ENCODE measurements at places on chromosomes 5 and 9.

- no peak for DNase-seq
These were observed 27.5 kb upstream of the EFNA5 start for GRCh38 chr5:107698286-107698685.

- DNase-seq: no peak
These were observed 64.9 kb downstream of the C6 start for GRCh38 chr5:41148448-41148847.

- no peak for DNase-seq
These were observed 104.5 kb downstream of the STK32A start for GRCh38 chr5:147339313-147339712.

- DNase-seq: no peak
These were observed 351.8 kb downstream of the SPOCK1 start for GRCh38 chr5:137147346-137147745.

DNA sequence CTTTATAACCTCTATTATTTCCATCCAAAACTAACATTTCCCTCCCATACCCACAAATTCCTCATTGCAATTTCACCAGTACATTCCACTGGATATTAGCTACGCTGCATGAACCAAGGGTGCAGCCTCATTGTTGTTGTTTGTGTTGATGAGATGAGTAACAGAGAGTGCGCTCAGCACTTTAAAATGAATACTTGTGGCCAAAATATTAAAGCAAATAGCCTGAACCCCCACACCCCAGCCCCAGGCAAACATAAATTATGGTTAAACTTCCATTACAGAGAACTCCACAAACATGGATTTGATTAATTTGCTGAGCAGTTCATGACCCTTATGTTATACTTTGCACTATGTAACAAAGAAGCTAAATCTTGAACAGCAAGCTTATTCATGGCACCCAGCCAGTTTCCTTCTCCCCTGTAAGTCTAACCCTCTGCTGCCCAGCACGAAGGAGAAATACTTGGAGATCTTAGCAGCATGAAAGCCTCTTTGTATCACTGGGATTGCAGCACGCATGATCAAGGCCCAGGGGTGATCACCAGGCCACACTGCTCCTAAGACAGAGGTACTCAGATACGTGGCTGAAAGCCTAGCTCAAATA is 205.0 kb downstream of the DOCK8 start:
- DNase-seq: no peak

GRCh38 chr9:100083448-100084127 is 15.2 kb downstream of the ERP44 start:
- DNase-seq: no peak

DNA sequence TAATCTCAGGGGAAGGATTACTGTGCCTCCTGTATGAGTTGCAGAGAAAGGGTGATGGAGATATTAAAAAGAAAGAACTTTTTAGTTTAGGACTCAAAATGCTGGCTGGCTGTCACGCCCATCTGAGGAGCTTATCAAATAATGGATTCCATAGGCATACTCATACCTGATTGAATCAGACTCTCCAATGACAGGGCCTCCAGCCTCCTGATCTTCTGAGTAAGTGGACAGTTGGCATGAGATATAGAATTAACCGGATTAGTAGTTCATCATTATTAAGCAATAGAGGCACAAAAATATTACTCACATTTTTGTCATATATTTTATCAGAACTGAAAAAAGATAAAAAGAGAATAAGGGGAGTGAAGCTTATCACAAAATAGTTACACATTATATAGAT is 157.0 kb upstream of the RASA1 start:
- no peak for DNase-seq

GRCh38 chr5:126693806-126694205 is 83.1 kb upstream of the LMNB1 start:
- no peak for DNase-seq

GRCh38 chr5:7331131-7331530 is 64.8 kb upstream of the ADCY2 start:
- DNase-seq: no peak

GRCh38 chr9:79012561-79012960 is 559.2 kb upstream of the TLE4 start:
- DNase-seq: no peak

DNA sequence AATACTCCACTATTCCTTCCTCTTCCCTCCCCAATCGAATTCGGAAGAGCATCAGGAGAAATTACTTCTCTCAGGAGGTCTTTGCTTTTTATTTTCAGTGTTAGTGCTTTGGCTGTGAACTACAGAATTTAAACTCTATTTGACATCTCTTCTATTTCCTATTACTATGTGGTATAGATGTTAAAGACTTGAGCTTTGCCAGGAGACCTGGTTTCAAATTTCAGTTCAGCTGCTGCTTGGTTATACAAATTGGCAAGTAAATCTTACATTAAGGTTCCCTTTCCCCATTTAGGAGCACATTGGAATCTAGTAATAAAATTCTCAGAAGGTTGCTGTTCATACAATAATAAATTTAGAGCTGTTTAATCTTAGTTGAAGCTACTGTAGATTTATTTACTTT is 13.1 kb downstream of the UHRF2 start:
- DNase-seq: no peak

GRCh38 chr9:127938298-127938690 is 640 bp upstream of the DPM2 start:
- DNase-seq: no peak

DNA sequence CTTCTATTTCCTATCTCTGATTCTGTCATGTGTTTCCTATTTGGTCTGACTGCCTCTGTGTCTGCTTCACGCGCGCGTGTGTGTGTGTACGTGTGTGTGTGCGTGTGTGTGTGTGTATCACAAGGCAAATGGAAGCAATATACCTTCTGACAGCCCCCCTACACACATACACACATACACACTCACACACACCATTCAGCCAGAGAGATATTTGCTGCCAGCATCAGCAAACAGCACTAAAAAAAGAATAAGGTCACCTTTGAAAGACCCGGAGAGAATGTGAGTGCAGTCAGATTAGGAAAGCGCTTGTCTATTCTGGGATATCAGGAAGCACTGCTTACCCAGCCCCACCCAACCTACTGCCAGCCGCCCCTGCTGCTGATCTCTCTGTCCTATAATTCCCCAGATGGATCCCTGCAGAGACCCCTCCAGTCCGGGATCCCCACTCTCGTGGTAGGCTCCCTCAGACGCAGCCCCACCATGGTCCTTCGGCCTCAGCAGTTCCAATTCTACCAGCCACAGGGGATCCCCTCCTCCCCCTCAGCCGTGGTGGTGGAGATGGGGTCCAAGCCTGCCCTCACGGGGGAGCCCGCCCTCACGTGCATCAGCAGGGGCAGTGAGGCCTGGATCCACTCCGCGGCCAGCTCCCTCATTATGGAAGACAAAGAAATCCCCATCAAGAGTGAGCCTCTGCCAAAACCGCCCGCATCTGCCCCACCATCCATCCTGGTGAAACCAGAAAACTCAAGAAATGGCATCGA is 45.7 kb downstream of the PLAC8L1 start:
- DNase-seq: no peak

DNA sequence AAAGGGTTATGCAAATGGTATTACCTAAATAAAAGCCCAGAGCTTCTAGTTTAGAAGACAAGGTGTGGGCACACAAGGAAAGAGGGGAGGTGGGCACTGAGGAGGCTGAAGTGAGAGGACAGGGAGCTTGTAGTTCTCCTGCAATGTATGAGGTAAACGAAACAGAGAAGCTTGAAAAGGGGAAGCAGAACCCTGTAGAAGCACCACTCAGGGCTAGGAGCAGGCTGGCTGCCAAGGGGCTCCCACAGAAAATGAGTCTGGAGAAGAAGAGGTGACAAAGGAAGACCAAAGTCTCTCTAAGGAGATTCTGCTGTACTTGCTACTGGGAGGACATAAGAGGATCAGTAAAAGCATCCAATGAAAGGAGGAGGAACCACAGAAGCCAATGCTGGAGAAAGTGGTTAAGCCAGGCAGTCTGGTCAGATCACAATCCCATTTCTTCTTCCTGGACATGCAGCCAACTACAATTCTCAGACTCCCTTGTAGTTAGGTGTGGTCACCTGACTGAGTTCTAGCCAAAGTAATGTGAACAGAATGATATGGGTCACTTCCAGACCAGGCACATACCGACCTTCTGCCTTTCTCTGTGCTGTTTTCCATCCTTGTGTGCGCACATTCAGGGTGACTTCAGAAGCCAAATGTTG is 174.5 kb upstream of the MAP3K1 start:
- no peak for DNase-seq

GRCh38 chr5:98713027-98713426 is 60.4 kb upstream of the RGMB start:
- DNase-seq: no peak

GRCh38 chr9:105447386-105447813 is 434 bp upstream of the FSD1L start:
- DNase-seq: no peak

- DNase-seq: no peak
These were observed 104.6 kb upstream of the SMIM23 start for GRCh38 chr5:171681061-171681460.

DNA sequence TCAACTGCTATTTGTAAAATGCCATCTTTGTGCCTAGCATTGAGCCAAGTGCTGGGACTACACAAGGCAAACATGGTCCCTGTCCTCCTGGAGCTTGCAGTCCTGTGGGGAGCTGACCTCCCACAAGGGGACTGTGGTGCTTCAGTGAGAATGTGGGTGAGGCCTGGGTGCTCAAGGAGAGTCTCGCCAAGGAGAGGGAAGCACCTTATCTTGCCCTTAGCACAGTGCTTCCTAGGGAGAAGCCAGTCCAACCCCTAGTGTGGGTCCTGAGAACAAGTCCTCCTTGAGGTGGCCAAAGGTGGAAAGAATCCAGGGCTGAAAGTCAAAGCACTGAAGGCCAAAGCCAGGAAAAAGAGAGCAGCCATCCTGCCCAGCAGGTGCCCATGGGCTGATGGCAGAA is 31.1 kb upstream of the MVB12B start:
- no peak for DNase-seq

DNA sequence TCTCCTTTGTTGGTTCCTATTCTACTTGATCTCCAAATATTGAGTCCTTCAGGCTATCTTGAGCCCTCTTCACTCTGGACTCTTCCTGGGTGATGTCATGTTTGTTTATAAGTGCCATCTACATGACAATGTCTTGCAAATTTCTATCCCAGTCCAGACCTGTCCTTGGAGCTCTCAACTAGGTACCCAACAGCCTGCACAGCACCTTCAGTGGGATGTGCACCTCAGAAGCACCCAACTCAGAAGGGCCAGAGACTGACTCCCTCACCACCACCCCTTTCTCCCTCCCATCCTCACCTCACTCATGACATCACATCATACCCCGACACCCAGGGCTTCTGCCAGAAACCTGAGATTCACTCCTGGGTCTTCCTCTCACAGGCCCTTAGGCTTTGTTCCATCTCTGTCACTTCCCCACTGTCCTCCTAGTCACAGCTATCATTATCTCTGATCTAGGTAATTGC is 14.4 kb downstream of the TXN start:
- no peak for DNase-seq

GRCh38 chr9:20620650-20621470 is 1.4 kb downstream of the MLLT3 start:
- peak; percentile 69 for DNase-seq

GRCh38 chr9:130766927-130767307 is 68.1 kb upstream of the ABL1 start:
- no peak for DNase-seq

DNA sequence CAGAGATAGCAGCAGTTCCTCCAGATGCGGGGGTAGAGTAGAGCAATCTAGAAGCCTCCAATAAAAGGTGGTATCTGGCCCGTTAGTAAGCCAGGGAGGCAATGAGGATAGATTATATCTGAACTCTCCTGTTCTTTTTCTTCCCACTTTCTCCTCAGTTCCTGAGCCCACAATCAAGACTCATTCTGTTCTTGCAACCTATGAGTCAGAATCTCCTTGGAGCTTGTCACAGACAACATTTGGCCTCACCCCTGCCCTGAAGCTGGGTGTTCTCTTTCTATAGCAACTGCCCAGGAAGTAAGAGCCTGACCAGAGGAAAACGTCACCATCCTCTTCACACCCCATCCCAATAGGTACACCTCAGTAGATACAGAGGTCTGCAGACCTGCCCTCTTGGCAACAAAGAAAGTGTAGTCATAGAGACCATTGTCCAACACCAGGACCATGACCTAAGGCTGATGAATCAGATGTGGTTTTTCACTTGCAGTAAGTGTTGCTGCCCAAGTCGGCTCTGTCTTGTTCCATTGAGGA is 76.3 kb upstream of the PCA3 start:
- peak; percentile 31 for DNase-seq

DNA sequence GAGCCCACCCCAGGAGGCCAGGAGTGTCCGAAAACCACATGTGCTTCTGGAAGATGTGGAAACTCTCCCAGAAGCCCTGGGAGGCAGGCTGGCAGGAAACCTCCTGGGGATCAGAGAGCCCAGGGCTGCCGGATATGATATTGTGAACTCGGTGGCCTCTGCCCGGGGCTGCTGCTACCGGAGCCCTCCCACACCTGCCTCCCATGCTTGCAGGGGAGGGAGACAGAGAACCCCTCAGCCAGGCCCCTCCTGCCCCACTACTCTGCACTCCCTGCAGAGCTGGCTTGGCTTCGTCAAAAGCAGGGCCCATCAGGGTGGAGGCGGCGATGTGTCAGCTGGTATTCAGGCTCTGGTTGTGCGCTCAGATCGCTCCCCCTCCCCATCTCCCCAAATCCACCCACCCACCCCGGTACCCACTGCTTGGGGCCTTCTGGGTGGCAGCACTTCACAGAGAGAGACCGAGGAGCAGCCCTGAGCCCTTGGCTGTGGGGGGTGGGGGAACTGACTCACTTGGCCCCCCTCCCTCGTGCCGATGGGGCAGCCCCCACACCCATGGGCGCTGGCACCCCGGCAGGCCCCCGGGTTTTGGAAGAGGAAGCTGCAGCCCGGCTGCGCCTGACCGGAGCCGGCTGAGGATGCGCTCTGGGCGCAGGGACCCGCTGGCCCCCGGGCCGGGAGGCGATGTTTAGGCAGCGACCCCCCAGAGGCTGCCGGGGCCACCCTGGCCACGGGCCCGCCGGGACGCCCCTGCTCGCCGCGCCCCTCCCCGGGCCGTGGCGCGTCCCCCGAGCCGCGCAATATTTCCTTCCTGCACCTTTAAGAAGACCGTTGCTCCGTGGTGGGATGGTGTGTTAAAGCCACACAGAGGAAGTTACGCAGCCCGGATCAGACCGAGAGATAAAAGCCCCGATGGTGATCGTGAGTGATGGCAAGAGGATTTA is 786 bp upstream of the NTNG2 start:
- peak; percentile 72 for DNase-seq

DNA sequence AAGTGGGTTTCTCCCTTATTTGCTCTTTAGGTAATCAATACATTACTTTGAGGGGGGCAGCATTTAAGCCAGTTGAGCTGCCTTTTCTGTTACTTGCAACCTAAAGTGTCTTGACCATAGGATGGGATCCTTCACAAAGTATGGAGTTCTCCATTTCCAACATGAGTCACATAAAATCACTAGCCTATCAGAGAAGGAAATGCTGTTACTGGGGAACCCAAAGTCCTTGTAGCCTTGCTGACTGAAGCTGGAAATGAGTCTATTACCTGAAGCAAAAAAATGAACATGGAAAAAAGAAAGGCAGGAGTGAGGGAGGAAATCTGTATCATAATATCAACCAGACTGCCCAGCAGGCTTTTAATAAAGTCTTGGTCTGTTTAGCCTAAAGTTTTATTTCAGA is 42.8 kb upstream of the SLIT3 start:
- DNase-seq: no peak

GRCh38 chr5:65873181-65873750 is 53.1 kb upstream of the ERBIN start:
- no peak for DNase-seq

GRCh38 chr9:4059437-4059836 is 240.4 kb downstream of the GLIS3 start:
- no peak for DNase-seq

Measured in activated CD4-positive, alpha-beta memory T cell treated with anti-CD3 and anti-CD28 coated beads for 36 hours (primary cell).